Left ventricle myocardium superior (tissue), 1 donor: ENCODE measurements at places on chromosomes 4 and X. TPM values are rescaled to one million over a fixed set of nuclear protein-coding genes. Genes with fewer than 3 reads are reported as not detected.

GRCh38 chr4:24226667-24227066, 336.8 kb upstream of the PPARGC1A start:
- DNase-seq: no peak

DNA sequence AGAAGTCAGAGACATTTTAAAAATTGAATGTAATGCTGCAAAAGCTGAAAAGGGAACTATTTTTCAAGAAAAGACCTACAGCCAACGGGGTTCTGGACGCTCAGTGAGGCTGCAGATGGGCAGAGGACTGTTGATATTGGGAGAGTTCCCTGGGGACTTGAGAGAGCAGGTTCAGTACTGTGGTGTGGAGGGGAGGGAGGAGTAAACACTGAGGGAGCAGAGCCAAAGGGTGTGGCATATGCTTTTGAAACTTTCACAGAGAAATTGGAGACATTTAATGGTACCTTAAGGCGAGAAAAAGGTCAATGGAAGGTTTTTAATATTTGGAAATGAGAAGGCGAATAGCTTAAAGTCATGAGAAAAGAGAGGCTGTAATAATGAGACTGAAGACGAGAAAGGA, 62.2 kb upstream of the GPM6A start:
- no peak for DNase-seq

SETD7 gene
- total RNA-seq: 50.0 TPM

DNA sequence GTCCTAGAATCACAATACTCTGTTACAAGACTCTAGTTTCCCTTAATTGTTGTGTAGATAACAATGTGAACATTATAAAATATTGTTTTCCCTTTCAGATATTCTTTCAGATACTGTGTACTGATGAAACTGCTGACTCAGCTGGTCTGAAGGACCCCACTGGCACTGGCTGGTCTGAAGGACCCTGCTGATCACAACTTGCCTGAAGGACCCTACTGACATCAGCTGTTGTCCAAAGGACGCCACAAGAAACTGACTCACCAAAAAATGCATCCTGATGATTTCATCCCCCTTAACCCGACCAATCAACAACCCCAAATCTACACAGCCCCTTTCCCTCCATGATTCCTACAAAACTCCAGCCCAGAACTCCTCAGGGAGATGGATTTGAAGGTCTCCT, 258.8 kb upstream of the GNPDA2 start:
- DNase-seq: no peak

GRCh38 chrX:68995386-68995779, 166.6 kb downstream of the EFNB1 start:
- DNase-seq: no peak

- DNase-seq: no peak
Observed at GRCh38 chr4:139975830-139976272, 178.1 kb downstream of the MAML3 start.

GRCh38 chr4:75099321-75099720, 166.4 kb downstream of the PARM1 start:
- DNase-seq: no peak

DNA sequence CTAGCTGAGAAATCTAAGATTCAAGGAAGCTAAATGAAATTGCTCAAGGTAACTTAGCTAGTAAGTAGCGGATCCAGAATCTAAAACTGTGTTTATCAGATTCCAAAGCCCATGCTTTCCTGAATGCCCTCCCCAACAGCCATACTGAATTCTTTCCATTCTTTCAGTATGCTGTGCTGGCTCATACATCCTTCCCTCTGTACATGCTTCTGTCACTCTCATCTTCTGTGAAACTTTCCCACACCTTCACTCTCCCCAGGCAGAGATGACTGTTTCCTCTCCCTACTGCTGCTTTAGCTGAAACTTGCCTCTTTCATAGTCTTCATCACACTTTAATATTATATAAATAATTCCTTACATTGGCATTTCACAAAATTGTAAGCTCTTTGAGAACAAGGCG, 39.3 kb upstream of the SMARCAD1 start:
- no peak for DNase-seq

TBC1D25 gene
- total RNA-seq: 15.4 TPM

TMEM156 gene
- total RNA-seq: not detected

ANXA10 gene
- total RNA-seq: not detected
